Activated CD8-positive, alpha-beta T cell treated with anti-CD3 and anti-CD28 coated beads, Interleukin-2, amount 10 ng/mL, durations not matched to agents 7 days and 5 days (primary cell): ENCODE measurements at places on chromosomes 3 and 15. TPM values are rescaled to one million over a fixed set of nuclear protein-coding genes. Genes with fewer than 3 reads are reported as not detected.

Gene SLC22A13
- total RNA-seq, result 1.0 TPM

Gene ACKR4
- total RNA-seq, result not detected

DNA sequence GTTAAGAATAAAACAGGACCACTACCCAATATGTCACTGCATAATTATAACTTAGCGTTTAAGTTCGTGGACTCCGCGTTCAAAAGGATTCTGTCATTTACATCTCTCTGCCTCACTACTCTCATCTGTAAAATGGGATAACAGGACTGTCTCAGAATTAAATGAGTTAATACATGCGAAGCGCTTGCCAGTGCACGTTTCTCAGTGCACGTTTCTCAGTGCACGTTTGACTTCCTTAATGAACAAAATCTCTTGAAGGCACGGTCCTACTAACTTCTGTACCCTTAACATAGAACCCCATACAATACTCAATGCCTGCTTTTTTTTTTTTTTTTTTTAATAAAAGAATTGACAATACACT is 499 bp downstream of the RABL3 start:
- no peak for DNase-seq

- DNase-seq, result no peak
These were observed 295.1 kb downstream of the CHST2 start for GRCh38 chr3:143414571-143415253.

Gene FRMD5
- not detected for total RNA-seq

GRCh38 chr3:16211176-16211904 is 36.9 kb downstream of the GALNT15 start:
- DNase-seq, result no peak

Gene PLCL2
- 35.8 TPM for total RNA-seq
